CD4-positive, alpha-beta T cell treated with Interleukin-4 for 1 hour (primary cell): ENCODE measurements at places on chromosomes 16 and 17.
A peak's percentile ranks its signal among the peaks of the same experiment; 100 is the strongest.

- peak; percentile 93 for DNase-seq
Observed at GRCh38 chr17:42744806-42745617, at the start of gene EZH1. TSS of gene EZH1 (minus strand) at chr17:42745040. CDS start at chr17:42728941, 16,099 bp downstream.

GRCh38 chr17:38417210-38417951 is 10.9 kb upstream of the ARHGAP23 start:
- DNase-seq, result no peak

DNA sequence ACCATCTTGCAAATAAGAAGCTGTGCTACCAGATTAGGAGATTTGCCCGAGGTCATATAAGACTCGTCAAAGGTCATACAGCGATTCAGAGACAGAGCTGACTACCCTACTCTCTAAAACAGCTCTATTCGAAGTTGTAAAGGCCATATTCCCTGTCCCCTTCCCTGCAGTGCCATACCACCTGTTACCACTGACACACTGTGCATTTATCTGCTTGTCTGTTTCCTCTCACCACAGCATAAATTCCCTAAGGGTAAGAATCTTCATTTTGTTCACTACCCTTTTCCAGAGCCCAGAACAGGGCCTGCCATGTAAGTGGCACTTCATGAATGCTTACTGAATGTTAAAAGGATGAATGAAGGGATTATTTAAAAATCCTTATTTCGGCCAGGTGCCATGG is 3.4 kb upstream of the KSR1 start:
- no peak for DNase-seq

GRCh38 chr17:2700030-2700490 is 11.5 kb downstream of the CLUH start:
- DNase-seq, result no peak

- no peak for DNase-seq
Observed at GRCh38 chr17:12438813-12439586, 226.7 kb upstream of the MYOCD start.

GRCh38 chr17:13909901-13910519 is 159.3 kb upstream of the COX10 start:
- DNase-seq, result no peak
